ENCODE measurements at places on chromosomes 6 and 20.
A peak's percentile ranks its signal among the peaks of the same experiment; 100 is the strongest.

DNA sequence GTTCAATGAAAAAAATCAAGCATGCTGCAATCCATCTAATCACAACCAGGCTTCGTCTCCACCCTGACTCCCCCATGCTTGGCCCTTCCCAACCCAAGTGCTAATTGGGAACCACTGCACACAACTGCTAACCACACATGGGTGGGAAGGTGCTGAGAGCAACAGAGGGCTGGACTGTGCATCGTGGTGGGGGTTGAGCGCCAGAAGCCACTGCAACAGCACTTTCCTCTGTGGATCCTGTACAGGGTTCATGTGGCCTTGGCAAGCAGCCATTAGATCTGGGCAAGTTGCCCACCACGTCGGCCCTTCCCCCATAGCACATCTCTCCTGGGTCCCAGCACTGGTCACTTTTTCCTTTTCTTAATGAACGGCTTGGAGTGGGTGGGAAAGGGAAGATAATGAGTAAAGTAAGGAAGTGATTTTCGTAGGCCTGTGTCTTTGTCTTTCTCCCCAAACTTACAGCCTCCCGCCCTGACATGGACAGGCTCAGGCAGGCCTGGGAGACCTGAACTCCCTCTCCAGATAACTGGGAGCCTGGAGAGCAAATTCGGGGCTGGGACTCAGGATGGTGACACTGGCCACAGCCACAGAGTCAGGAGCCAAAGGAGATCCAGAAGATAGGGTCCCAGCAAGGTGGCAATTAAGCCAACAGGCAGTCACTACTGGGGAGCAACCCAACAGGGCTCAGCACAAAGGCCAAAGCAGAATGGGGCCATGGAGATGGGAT, 34.4 kb upstream of the MRPS10 start:
- DNase-seq, result no peak

GRCh38 chr6:41706876-41707564, 28.4 kb downstream of the TFEB start:
- peak; percentile 58 for DNase-seq

DNA sequence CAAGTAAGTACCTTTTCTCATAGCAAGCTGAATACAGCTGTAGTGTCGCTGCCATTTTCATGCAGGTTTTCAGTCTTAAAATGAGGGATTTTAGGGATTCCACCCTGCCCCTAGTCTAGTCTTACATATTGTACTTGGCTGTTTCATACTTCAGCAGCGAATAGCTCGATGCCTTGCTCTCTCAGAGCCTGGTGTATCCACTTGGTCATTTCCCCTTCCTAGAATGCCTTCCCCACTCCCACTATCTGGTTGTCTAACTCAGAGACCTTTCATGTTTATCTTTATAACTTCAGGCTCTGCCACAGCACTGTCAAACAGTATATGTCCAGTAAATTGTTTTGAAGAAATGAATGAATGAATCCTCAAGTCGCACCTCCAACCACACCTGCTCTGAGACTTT, 21.1 kb upstream of the IPCEF1 start:
- no peak for DNase-seq

GRCh38 chr6:53813096-53813495, 18.3 kb downstream of the LRRC1 start:
- DNase-seq, result no peak

DNA sequence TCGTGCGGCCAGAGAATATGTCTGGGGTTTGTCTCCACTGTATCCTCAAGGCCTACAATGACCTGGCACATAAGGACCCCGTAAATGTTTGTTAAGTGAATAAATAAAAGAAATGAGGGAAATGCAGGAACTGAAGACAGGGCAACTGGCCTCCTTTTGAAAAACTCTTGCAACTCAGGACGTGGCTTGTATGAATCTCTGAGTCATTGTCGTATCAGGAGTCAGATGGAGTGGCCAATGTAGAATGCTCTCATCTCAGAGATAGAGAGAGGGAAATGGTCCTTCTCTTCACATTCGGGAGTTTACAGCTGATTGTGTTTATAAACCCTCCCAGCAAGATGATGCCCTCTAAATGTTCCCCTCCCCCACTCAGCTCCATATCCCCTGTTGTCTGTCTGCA, 57.1 kb downstream of the UST start:
- no peak for DNase-seq

DNA sequence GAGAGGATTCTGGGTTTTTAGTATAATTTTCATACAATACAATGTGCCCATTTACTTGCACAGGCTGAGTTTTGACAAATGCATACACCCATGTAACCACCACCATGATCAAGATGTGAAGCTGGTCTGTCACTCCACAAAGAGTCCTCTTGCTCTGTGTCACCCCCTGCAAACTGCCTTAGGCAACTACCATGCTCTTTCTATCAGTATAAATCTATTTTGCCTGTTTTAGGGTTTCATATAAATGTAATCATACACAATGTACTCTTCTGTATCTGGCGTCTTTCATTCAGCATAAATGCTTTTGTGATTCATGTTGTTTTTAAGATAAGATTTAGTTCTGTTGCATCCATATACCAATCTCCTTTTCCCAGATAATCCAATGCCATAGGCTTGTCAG, 181.9 kb upstream of the KCNG1 start:
- no peak for DNase-seq

GRCh38 chr6:106085692-106085983, 498 bp upstream of the PRDM1 start:
- DNase-seq, result no peak

DNA sequence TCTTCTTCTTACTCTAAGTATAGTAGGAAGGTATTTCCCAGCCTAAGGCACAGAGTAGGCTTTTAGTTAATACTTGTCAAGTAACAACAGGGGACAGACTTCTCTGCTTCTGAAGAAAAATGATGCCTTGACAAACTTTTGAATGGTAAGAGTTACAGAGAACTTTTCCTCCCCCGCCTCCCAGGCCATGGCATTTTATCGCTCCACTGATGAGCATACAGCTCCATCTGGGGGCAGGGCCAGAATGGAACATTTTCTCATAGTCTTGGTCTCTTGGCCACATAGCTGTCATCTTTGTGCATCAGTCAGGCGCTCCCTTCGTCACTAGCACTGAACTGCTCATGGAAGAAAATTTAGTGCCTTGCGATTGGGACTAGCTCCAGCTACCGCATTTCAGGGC, 1066.8 kb upstream of the CITED2 start:
- DNase-seq, result no peak

DNA sequence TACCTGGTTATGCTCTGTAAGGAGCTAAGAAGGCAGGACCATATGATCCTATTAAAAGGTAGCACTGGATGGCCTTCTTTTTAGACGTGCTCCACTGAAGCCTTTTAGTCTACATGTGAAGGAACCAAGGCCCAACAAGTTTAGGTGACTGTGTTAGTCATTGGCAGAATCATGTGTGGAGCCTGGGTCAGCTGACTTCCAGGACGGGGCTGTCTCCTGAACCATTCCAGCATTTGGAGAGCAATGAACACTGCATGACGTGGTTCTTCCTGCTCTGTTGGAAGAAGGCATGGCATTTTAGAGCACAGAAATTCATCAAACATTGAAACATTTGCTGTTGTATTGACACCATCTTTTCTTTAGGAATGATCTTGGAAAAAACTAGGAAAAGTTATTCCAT, 87.8 kb upstream of the TIAM2 start:
- DNase-seq, result no peak

DNA sequence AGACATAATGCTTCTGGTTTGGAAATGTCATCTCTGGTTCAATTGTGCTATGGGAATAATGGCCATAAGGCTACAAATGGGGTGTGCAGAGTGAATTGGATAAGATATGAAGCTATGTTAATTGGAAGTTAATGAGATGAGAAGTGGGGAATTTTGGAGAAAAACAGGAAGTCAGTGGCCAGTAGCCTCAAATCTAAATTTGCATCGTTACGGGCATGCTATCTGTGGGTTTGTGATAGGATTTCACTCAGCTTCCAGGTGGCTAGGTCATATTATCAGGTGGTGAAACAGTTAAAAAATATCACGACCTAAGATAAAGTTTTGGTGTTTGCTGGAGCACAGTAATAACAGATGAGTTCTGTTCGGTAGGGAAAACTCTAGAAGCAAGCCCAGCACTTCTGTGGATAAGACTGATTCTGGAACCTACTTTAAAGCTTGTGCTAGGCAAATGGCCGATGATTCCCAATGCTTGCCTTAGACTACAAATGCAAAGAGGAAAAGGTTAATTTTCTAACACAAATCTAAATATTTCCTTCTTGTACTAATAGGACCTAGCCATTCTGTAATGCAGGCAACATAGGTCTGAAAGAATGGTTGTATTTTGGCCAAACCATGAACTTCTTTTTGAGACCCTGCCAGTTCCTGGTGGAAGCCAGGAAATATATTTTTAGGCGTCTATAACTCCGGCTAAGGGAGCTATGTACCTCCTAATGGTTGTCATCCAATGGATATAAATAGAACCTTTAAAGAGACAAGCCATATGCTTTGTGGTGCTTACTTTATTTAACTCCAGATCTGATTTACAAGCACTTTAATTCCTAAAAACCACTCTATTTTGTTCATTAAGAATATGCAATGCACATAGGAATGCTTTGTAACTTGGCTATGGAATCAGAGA, 111.0 kb downstream of the PLCB1 start:
- DNase-seq, result no peak

- DNase-seq, result no peak
Measured at GRCh38 chr6:34149831-34150400, 4.0 kb upstream of the GRM4 start.

- DNase-seq, result no peak
Measured at GRCh38 chr6:123619156-123619555, 17.6 kb downstream of the TRDN start.

- DNase-seq, result no peak
Measured at GRCh38 chr6:130811932-130812331, 15.3 kb upstream of the SMLR1 start.

- no peak for DNase-seq
Measured at GRCh38 chr6:7172649-7173048, 64.9 kb downstream of the RREB1 start.

GRCh38 chr6:84082689-84083265, 49.2 kb downstream of the MRAP2 start:
- DNase-seq, result no peak

DNA sequence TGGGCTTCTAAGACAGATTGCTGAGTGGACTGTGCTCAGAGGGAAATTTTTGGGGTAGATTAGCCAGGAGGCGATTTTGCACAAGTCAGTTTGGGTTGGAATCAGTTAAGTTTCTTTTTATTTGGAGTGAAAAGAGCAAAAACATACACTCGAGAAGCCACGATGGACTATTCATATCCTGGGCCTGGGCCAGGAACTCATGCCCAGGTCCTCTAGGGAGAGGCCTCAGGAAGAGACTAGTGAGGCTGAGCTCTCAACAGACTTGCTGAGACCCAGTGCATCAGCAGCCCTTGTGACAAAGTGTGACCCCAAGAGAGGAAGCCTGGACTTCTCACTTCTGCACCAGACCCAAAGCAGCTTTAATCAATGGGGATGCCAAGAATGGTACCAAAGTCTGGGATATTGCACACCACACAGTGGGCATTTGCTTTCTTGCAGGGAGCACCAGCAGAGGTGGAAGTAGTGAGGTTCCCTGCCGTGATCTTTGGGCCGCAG, 61.6 kb upstream of the MAFB start:
- DNase-seq, result no peak

DNA sequence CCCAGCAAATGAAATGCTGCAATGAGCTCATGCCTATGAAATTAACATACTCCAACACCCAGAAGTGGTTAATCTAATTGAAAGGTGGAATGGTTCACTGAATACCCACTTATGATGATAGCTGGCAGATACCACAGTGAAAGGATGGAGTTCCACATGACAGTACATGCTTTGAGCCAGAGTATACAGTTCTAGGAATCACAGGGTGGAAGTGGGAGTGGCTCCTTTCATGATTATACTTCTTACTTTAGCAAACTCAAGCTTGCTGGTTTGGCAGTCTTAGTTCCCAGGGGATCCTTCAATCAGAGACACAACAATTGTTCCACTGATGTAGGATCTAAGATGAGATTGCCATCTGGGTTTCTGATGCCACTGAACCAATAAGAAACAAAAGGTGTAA, 21.5 kb downstream of the CD164 start:
- no peak for DNase-seq

- DNase-seq, result no peak
Measured at GRCh38 chr6:80226151-80226550, 119.7 kb downstream of the BCKDHB start.

DNA sequence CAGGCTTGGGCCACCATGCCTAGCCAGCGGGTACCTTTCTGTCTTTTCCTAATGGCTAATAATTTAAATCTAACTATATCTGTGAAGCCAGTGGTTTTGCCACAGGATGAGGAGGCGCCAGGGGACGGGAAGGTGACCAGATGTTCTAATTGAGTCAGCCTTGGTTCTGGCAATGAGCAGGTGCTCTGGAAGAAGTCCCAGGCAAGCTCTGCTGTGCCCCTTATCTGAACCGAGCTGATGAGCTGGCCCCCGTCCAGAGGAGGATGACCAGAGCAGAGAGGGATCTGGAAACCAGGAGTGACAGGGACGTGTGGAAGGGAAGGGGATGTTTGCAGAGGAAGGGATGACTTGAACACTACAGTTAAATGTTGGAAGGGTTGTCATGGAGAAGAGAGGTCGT, 46.7 kb downstream of the SLC35D3 start:
- no peak for DNase-seq

GRCh38 chr6:107658920-107659865, 164.9 kb downstream of the SCML4 start:
- DNase-seq, result peak; percentile 67

DNA sequence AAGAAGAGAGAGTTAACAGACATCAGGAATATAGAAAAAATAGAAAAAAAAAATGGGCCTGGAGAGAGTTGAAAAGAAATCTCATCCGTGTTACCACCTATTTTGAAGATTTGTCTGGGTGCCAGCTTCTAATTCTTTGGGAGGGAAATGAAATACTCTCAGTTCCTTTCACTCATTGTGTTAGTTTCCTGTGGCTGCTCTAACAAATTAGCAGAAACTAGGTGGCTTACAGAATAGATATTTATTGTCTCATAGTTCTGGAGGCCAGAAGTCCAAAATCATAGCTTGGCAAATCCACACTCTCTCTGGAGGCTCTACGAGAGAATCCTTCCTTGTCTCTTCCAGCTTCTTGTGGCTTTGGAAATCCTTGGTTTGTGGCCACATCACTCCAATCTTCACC, 225.1 kb upstream of the BTBD3 start:
- no peak for DNase-seq
